ENCODE measurements at places on chromosomes 4 and X. TPM values are rescaled to one million over a fixed set of nuclear protein-coding genes. Genes with fewer than 3 reads are reported as not detected.

The NLGN4X gene
- total RNA-seq, result 44.0 TPM

The STBD1 gene
- total RNA-seq, result 0.74 TPM

The SMIM43 gene
- total RNA-seq, result 2.5 TPM

The P2RY10 gene
- total RNA-seq, result not detected

The FAM47E gene
- 2.5 TPM for total RNA-seq

The DMRTC1 gene
- not detected for total RNA-seq

The SOX3 gene
- total RNA-seq, result 6.4 TPM

The SHISA3 gene
- not detected for total RNA-seq

The CCDC110 gene
- total RNA-seq, result 1.7 TPM

The MAGED4B gene
- 103 TPM for total RNA-seq
